NCI-H1092 (cell line): ENCODE measurements at places on chromosomes 1 and 21.

DNA sequence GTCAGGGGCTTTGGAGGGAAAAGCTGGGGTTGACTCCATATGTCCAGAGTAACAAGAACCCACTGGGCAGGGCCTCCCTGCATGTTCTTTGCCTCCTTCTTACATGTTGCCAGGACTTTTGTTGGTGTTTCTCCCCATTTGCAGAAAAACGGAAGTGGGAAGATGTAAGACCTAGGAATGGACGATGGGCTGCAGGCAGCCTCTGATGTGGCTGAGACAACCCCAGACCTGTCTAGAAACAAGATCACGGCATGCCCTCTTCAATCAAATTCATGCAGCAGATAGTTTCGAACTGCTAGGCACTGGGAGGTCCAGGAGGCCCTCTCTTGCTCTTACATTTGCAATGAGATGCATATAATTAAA, 3.4 kb downstream of the FAM43B start:
- DNase-seq, result no peak

- DNase-seq, result no peak
These were observed 56.9 kb downstream of the KIF1B start for GRCh38 chr1:10267319-10267718.

DNA sequence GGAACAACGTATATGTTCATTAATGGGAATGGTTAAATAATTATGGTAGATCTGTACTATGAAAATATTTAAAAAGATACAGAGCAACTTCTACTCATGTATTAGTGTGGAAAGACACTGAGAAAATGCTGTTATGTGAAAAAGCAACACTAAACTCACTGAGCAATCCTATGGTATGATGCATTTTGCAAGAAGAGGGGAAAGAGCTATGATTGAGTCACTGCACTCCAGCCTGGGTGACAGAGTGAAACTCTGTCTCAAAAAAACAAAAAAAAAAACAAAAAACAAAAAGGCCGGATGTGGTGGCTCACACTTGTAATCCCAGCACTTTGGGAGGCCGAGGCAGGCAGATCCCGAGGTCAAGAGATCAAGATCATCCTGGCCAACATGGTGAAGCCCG, 44.4 kb downstream of the ATP5PO start:
- no peak for DNase-seq

GRCh38 chr1:73781251-73781650, 416.7 kb downstream of the LRRIQ3 start:
- DNase-seq, result no peak

DNA sequence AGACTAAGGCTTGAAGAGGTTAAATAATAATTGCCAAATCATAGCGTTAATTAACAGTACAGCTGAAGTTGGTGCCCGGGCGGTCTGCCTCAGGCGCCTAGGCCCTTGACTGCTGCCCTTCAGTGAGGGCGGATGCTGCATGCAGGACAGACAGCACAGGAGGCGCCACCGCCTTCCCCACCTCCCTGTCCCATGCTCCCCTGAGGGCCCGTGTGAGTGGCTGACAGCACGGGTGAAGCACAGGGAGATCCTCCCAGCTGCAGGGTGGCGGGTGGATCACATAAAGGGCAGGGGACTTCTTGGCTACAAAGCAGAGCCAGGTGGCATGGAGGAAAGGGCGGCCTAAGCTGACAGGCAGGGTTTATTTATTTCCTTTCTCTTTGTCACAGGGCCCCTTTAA, 49.1 kb downstream of the DDX20 start:
- DNase-seq, result peak; percentile 23

GRCh38 chr1:119219711-119220110, 79.3 kb upstream of the WARS2 start:
- no peak for DNase-seq

GRCh38 chr1:229619002-229619401, 6.9 kb downstream of the TAF5L start:
- no peak for DNase-seq

- DNase-seq, result no peak
These were observed 409.6 kb upstream of the PKN2 start for GRCh38 chr1:88274431-88274830.

DNA sequence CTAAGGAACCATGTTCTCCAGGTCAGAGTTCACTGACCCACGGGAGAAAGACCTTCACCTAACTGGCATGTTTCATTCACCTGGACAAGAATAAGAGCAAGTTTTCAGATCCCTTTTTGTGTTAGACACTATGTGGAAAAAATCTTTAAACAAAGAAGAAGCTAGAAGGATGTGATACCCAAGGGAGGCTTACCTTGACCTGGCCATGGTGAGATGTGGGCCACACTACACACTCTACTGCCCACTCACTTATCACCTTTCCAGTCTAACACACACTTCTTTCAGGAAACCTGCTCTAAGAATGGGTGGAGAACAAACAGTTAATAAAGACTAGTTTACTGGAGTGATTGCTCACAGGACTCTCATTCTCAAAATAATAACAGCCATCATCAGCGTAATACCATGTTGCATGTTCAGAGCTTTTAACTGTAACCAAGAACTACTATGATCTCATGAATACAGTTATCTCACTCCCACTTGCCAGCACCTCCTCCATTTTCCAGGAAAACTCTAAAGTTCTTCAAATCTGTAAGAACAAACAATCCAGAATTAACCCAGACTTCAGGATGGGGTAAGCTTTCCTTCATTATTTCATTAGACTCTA, 1.4 kb downstream of the RGS8 start:
- DNase-seq, result no peak

DNA sequence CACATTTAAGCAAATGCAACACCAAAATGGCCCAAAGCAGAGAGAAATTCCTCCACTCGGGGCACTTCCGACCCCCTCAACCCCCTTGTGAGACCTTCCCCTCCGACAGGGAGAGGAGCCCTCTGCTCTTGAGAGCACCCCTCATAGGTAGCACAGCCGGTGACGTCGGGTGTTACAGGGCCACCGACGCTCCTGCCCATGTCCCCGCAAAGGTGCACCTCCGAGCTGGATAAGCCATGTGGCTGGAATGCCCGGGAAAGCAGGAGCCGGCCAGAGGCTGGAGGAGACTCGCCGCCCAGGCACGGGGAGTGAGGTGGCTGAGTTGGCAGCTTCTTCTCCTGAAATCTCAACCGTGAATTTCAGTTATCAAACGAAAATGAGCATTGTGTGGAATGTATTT, 67.1 kb upstream of the ARHGEF16 start:
- no peak for DNase-seq

DNA sequence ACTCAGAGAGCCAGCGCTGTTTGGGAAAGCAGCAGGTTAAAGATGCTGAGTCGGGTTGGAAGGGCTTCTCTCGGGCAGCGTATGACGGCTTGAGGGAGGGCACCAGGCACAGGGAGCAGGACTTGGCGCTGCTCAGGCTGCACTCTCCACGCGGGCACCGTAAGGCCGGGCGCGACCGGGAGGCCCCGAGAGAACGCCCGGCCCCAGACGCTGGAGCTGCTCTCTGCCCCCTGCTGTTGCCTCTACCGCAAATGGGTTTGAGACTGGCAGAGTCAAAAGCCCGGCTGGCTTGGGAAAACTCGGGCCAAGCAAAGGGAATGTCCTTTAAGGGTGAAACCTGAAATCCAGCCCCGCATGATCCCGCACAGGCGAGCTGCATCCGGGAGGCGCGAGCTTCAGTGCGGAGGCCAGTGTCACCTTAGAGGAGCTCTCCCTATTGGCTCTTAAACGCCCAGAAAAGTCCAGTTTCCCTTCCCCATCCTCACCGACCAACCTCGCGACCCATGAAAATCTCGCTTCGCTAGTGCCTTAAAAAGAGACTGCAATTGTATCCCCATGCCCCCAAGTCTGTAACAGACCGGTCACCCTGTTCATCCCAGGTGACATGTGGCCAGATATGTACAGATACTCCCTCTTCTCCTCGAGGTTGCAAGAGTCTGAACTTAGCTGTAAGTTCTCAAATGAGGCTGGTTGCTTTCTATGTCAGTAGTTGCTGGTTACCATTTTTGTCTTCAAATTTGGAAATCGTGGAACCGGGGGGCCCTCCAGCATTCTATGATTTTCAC, 1.1 kb downstream of the PRRX1 start:
- peak; percentile 6 for DNase-seq

DNA sequence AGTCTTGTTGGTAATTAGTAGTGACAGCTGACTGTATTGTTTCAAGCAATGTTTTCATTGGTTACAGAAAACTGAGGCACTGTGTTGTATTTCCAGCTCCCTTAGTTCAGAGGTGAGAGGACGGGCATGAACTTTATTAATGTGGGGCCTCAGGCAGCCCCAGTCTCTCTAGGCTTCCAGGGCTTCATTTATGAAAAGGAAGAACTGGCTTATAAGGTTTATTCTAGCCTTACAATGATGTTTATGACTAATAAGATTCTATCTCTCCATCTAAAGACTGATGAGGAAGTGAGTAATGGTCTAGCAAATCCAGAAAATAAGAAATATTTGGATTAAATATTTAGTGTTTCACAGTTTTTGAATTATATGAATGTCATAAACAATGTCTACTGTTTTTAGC, 41.5 kb downstream of the CBS start:
- no peak for DNase-seq

GRCh38 chr1:92980732-92981647, 19.7 kb upstream of the DIPK1A start:
- DNase-seq, result no peak

GRCh38 chr1:116478621-116479020, 92.2 kb downstream of the CD58 start:
- DNase-seq, result no peak

DNA sequence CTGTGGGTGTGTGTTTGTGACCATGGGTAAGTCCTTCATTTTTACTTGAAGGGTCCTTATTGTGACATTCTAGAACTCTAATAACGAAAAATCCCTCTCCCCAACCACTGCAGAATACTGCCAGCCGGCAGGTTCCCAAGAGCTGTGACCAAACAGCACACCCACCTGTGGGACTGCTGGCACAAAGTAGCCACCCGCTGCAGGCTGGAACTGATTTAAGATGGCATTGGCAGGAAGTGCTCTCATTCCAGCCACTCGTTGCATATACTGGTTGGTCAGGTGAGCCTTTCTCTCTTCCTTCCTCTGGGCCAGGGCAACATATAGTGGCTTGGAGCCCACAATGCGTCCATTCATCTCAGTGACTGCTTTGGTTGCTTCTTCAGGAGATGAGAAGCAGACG, 11.6 kb downstream of the PABPC4 start:
- no peak for DNase-seq

- peak; percentile 82 for DNase-seq
These were observed 59.3 kb downstream of the MAN1C1 start for GRCh38 chr1:25675729-25676476.

DNA sequence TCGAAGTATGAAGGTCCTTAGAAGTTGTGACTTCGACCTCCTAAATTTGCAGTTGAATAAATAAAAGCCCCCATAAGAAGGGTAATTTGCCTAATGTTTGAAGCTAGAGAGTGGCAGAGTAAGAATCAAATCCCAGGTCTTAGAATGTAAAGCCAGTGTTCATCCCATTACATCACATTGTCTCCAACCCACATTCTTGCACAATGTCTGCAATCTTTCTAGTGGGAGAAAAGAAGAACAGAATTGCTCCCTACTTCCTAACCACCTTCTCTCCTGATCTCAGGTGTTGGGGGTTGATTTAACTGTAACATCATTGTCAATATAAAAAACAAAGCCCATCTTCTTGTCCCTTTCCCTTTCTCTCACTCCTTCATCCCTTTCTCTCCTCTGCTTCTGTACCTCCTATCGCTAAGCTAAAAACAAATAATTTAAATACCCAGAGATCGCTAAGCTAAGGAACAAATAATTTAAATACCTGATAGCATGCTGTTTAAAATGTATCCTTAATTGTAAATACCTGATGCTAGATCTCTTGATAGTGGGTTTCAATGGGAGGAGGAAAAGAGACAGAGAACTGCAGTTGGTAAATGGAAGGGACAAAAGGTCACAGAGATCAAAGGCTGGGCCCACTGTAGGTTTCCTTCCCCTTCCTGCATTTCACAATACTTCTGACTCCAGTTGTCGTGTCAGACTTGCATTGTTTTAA, 32.1 kb upstream of the CCDC190 start:
- no peak for DNase-seq

- DNase-seq, result no peak
These were observed 21.6 kb upstream of the ZNF678 start for GRCh38 chr1:227541796-227542152.

DNA sequence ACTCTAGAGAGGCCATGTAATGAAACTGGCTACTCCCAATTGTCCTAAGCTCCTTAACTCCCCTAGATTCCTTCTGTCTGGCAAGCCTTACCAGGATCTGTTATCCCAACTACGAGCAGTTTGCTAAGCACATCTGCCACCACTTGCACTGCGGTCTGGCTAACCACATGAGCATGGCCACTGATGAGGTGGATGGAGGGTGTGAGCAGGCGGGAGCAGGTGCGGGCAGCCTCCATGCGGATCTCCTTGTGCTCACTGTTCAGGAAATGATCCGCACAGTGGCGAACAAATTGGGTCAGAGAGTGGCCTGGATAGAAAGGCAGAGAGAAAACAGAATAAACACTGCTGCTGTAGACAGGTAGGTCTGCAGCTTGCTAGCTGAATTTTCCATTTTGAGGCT, 24.0 kb downstream of the MTOR start:
- no peak for DNase-seq

DNA sequence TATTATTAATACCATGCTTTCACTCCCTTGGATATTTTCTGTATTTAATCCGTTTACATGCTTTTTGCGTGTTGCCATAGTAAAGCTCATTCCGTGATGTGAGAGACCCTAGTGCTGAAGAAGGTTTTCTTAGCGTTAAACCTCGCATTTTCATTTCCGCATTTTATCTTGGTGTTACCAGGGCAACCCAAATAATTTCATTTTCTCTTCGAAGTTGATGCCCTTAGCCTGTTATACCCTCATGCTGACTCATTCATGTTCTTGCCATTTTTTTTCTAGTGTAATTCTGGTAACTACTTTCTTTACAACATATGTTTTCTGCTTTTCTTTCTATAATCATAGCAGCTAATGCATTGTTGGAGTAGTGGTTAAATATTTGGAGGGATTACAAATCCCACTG, 37.2 kb downstream of the LRRC8C start:
- DNase-seq, result no peak

DNA sequence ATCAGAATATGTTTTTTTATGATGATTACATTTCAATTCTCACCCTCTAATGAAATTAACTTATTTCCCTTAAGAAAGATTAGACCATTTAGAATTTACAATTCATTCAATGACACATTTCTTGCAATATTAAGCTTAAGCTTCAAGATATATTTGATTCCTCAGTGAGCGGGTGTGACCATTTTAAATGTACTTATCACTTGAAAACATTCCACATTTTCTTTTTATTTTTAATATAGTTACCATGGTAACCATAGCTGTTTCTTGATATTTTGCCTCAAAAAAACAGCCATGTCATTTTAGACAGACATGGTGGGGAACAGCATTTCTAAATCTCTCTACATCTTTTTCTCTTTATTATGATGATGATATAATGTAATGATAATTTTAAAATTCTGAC, 1029.0 kb upstream of the B3GALT2 start:
- DNase-seq, result no peak

- DNase-seq, result no peak
These were observed 57.7 kb downstream of the UBE2T start for GRCh38 chr1:202283991-202284390.

DNA sequence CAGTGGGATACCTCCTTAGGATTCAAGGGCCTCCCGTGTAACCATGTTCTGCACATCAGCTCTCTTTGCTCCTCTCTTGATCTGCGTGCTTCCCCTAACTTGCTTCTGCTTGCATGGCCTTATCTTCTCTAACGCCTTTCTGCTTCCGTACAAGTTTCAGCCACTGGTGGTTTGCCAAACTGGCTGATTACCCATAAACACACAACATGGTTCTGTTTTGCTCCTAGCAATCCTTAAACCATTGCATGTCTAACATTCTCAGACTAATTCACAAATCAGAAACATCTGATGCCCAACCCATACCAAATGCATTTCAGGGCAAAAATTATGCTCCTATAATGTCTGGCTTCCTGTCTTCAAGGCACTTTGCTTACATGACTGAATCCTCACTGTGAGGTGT, 166.4 kb downstream of the PBX1 start:
- DNase-seq, result no peak
